SK-N-DZ (cell line): ENCODE measurements at places on chromosomes 11 and 22.

GRCh38 chr22:24026056-24026455, 15.0 kb downstream of the CABIN1 start:
- DNase-seq: no peak

DNA sequence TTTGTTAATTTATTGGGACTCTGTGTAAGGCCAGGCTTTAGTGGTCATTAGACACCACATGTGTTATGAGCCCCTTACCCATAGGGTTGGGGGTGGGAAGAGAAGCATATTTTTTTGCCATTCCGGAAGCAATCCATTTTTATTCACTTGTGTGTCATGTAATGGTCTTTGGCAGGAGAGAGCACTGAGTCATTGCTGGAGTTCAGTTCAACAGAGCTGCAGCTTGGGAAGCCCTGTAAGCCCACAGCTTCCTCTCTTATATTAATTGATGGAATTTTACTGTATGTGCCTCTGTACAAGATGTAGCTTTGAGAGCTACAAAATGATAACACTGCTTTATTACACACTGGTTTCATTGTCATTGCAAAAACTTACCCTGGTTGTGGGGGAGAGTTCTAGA, 177.3 kb upstream of the SORL1-AS1 start:
- DNase-seq: no peak

GRCh38 chr22:47248925-47249324, 486.5 kb downstream of the TBC1D22A start:
- no peak for DNase-seq

GRCh38 chr11:69011624-69012091, 1.4 kb downstream of the MRGPRF start:
- DNase-seq: no peak

DNA sequence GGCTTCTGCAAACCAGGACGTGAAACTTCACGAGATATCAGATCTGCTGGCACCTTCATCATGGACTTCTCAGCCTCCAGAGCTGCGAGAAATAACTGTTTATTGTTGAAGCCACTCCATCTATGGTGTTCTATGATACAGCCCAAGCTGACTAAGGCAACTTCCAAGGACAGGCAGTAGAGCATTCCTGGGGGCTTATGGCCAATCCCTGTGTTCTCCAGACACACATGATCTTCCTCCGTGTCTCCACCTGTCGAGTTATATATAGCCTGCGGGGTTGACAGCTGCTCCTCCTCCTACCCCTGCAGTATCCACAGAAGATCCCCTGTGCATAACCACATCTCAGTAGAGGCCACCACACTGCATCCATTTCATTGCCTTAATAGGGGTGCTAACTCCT, 11.0 kb downstream of the TP53AIP1 start:
- DNase-seq: no peak

GRCh38 chr11:27183672-27184457, 143.2 kb downstream of the BBOX1 start:
- peak; percentile 74 for DNase-seq

- no peak for DNase-seq
Observed at GRCh38 chr22:38601221-38601764, 31.3 kb upstream of the DMC1 start.

- no peak for DNase-seq
Observed at GRCh38 chr11:108966206-108966605, 301.3 kb downstream of the DDX10 start.

DNA sequence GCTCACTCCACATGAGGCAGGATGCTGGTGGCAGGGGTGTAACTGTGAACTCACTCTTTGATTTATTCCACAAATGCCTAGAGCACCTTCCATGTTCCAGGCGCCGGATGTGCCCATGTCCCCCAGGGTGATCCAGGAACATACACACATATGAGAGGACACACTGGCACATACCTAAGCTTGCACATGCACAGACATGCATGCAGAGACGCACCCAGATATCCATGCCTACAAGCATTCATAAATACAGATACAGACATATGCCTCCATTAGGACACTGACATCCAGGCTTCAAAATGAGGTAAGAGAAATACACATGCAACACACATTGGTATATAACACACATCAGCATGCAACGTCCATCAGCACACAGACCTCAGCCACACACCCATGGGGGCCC, 4.5 kb downstream of the OSM start:
- no peak for DNase-seq

GRCh38 chr11:20110908-20111669, 49.2 kb downstream of the DBX1 start:
- peak; percentile 68 for DNase-seq

DNA sequence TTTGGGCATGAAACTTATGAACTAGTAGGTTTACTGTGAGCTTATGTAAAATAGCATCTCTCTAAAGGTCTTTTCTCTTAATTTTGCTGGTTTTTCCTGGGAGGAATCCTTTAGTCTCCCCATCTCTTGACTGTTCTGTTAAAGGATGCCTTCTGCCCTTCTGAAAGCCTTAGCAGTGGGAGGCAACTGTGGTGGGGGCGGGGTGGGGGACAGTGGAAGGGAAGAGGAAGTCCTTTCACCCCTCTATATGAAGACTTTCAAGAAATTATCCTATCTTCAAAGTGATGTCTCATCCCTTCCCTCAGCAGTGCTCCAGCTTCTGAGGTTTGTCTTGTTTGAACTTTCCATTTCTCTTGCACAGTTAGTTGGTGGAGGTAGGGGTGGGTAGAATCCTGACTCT, 73.1 kb downstream of the ELP4 start:
- no peak for DNase-seq

GRCh38 chr11:96798445-96798844, 408.6 kb downstream of the JRKL start:
- no peak for DNase-seq

GRCh38 chr11:10072142-10072541, 221.9 kb downstream of the SBF2 start:
- no peak for DNase-seq

DNA sequence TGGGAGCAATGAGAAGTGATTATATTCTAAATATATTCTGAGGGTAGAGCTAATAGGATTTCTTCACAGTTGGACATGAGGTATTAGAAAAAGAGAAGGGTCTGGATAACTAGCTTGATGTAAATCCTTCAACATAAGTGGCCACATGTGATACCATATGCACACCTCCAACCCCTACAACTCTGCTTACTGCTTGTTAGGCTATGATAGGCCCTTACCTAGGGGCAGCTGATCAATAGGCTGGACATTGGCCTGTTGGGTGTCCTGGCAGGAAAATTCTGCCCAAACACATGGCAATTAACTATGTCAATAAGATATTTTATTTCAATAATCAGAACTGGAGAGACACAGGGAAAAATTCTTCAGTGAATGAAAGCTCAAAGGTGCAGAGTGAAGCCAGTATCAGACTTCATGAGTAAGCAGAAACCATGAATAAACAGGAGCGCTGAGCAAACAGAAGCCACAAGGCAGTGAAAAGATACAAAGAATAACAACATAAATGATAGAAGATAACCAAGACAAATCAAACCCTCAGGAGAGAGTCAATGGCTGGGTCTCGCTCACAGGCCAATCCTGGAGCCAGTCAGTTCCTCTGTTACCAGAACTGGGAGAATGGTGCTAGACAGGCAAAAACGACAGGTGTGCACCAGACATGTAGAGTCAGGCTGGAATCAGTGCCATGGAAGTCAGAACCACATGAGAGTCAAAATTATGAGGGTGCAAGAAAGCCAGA, 46.3 kb upstream of the PSMA1 start:
- DNase-seq: no peak

GRCh38 chr22:29798318-29798717, 31.1 kb downstream of the UQCR10 start:
- DNase-seq: no peak

- no peak for DNase-seq
Observed at GRCh38 chr11:12546660-12547059, 127.6 kb upstream of the TEAD1 start.

GRCh38 chr22:42922374-42923191, 65.5 kb upstream of the ARFGAP3 start:
- no peak for DNase-seq

DNA sequence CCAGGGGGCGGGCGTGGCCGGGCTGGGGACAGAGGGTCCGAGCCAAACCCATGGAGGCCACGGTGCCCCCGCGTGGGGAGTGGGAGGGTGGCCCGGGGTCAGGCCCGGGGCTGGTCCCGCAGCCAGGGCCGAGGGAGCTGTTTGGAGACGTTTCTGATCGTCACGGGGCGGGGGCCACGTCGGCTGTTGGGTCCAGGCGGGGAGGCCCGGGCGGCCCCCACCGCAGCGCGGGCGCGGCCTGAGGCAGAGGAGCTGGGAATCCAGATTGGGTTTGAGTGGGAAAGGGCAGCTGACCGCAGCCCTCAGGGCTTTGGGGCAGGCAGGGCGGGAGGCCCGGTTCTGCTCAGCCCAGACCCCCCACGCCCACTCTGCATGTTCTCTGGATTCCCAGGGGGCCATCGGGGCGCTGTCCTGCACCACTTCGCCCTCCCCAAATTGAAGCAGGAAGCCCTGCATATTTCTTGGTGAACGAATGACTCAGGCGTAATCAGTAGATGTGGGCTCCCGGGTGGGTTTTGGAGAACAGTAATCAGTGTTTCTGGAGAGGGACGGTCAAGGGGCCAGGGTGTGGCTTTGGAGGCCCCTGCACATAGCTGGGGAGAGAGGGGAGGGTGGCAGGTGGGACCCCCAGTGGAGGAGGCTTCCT, 583 bp downstream of the MRPL23 start:
- DNase-seq: no peak
